CD4-positive, alpha-beta T cell treated with Interleukin-21 for 1 hour (primary cell): ENCODE measurements at places on chromosomes 2 and 18.

DNA sequence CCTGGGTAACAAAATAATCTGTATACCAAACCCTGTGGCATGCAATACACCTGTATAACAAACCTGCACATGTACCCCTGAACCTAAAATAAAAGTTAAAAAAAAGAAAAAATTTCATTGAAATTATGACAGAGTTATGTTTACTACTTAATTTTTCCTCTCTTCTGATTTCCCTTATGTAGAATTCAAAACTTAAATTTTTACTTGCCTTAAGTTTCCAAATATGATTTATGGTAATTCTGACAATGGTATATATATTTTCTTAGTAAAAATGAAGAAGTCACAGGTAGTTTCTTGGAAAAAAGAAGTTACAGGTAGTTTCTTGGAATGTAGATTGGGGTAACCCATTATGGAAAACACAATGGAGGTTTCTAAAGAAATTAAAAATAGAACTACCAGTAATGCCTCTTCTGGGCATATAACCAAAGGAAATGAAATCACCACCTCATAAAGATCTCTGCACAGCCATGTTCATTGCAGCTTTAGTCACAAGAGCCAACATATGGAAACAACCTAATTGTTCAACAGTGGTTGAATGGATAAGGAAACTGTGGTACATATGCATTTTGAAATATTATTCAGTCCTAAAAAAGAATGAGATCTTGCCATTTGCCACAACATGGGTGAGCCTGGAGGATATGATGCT, 164.9 kb downstream of the BABAM2 start:
- no peak for DNase-seq

DNA sequence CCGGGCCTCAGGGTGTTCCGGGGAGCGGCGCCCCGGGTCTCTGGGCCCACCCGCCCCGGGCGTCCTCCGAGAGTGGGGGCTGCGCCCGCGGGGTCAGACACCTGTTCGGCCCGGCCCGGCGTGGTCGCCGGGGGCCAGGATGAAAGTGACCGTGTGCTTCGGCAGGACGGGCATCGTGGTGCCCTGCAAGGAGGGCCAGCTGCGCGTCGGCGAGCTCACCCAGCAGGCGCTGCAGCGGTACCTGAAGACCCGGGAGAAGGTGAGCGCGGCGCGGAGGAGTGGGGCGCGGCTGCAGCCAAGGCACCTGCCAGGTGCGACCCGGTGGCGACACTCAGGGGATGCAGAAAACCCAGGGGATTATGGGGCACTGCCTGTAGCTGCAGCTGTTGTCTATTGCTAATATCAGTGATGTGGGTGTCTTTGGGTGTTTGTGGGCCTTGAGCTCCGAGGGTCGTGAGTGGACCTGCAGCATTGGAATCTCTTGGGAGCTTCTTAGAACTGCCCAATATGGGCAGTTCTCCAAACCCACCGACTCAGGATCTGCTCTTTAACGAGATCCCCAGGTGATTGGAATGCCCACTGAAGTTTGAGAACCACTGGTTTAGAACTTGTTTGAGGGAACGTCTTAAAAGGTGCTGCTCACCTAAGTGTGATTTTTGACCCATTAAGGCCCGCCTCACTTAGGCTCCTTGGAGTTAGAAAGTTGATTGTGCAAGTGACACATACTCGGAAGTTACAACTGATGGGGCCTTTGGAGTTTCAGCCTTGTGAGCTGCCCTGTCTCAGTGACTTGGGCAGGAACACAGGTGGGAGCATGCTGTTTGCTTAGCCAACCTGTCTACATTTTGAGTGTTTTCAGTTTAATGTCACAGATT, 823 bp downstream of the PARD3B start:
- DNase-seq = no peak

DNA sequence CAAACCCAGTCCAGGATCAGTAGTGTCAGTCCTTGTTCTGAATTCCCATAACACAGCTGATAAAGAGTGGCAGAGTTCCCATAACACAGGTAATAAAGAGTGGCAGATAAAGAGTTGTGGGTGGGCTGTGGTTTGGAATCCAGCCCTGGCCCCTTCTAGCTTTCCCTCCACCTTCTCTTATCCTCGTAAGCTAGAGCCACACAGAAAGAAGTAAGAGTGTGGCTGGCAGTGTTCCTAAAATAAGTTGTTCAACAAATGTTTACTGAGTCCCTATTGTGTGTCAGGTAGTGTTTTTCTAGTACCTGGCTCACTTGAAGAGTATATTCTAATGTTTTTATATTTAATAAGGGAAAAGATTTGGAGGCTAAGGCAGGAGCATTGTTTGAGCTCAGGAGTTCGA, 65.0 kb upstream of the BCL2L11 start:
- DNase-seq = no peak

DNA sequence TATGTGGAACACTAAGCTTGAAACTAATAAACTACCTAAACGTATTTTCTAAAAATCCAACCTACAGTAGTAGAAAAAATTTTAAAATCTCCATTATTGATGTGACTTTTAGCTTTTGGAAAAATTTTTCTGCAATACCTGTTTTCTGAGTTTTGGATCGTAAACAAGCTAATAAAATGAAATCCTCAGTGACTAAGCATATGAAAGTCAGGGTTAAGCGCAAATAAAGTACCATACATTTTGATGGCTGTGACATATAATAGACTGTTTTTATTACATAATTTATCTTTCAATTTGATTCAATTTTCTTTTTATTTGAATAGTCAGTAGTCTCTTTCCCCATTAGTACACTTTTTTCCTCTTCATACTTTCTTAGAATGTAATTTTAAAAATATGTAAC, 683.6 kb downstream of the NUP35 start:
- DNase-seq = no peak

DNA sequence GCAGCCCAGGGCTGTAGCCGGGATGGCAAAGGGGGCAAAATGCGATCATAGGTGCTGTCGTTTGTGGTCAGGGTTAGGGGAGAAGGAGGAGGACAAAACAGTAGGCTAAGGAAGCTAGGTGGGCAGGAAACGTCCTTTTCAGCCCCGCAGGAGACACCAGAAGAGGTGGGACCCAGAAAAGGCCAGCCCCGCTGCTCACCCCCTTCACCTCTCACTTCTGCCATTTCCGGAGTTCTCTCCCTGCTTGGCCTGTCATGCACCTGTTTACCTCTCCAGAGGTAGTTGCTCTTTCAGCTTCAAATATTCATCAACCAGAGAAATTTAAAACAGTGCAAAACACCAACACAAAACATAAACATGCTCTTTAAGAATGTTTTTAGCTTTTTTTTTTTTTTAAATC, 849 bp downstream of the AQP4 start:
- no peak for DNase-seq

DNA sequence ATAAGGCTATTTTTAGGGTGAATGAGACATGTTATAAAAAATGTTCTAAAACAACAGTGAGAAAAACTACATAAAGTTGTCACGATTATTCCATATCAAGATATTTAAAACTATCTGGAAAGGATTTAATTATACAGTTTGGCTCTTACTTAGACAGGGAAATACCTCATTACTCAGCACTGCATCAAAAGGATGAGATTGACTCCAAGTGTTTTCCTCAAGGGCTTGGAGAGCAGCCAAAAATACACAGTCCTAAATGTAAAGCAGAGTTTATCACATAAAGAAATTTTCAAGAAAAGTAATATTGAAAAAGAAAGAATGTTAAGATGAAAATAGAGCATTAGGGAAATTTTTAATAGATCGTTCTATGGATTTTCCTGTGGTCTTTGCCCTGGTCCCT, 285.5 kb upstream of the NETO1 start:
- no peak for DNase-seq

- DNase-seq = peak; percentile 39
These were observed 7.1 kb upstream of the SOS1 start for GRCh38 chr2:39127973-39128372.

- no peak for DNase-seq
These were observed 31.0 kb downstream of the GKN2 start for GRCh38 chr2:68921646-68922045.

GRCh38 chr2:183597841-183598240, 473.6 kb downstream of the NUP35 start:
- no peak for DNase-seq
